ENCODE measurements at places on chromosomes 2 and 18.

- no peaks in the 10 kb centered on the region for H3K27me3 ChIP-seq
- no peak overlapping the region for H3K4me3 ChIP-seq
- no peaks in the 10 kb centered on the region for H3K36me3 ChIP-seq
- no peak overlapping the region for H3K27ac ChIP-seq
- H3K4me1 ChIP-seq, result no peaks in the 10 kb centered on the region
Observed at GRCh38 chr2:215020283-215020682, 118.1 kb downstream of the ABCA12 start.

GRCh38 chr2:138703242-138703641 is 76.9 kb downstream of the NXPH2 start:
- H3K4me1 ChIP-seq, result no peaks in the 10 kb centered on the region
- no peak for DNase-seq
- no peak overlapping the region for H3K4me3 ChIP-seq
- H3K36me3 ChIP-seq, result no peaks in the 10 kb centered on the region
- H3K27ac ChIP-seq, result no peak overlapping the region

- peaks cover 7% of the 10 kb centered on the region for H3K36me3 ChIP-seq
- no peaks in the 10 kb centered on the region for H3K27me3 ChIP-seq
- no peak overlapping the region for H3K27ac ChIP-seq
Observed at GRCh38 chr2:231181860-231182512, 16.4 kb upstream of the ARMC9 start.

DNA sequence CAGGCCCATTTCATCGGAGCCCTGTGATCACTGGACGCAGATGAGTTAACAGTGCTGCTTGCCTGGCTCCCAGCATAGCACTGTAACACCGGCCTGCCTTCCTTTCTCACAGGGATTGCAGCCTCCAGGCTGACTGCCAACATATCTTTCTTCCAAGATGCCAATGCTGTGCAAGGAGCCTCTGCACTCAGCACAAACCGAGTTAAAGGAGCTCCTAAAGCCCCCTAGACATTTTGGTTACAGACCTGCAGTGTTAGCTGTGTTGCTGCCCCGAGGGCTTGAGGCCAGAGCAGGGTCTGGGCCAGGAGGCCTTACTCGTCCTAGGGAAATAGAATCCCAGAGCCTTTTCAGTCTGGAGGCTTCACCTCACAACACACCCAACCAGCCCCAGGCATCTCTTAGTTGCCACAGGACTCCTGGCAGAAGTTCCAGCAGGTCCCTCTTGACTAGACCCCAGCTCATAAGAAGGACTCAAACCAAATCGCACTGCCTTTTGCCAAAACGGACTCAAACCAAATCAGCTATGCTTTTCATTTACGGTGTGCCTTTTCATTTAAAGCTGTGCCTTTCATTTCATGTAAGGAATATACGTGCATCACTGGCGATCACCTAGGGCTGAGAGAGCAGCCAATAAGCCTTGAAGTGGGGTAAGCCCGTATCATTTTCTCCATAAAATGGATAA is 58.4 kb upstream of the EML4 start:
- peaks cover 7% of the 10 kb centered on the region for H3K27me3 ChIP-seq
- H3K27ac ChIP-seq, result no peak overlapping the region
- H3K36me3 ChIP-seq, result no peaks in the 10 kb centered on the region
- peaks cover 12% of the 10 kb centered on the region for H3K4me1 ChIP-seq
- no peak overlapping the region for H3K4me3 ChIP-seq
- DNase-seq, result no peak

DNA sequence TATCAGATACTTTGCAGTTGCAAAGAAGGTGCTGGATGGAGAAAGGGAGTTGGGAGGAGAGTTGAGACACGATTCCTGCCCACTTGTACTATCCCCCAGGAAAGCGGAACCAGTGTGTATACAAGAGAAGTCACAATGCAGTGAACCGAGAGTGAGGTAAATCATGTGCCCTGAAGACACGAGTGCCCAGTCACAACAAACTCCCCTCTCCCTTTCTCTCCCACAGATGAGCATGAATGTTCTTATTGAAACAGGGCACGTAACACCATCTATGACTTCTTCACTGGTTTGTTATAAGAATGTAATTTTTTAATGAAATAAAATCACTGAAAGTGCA is 155.7 kb downstream of the IRS1 start:
- no peaks in the 10 kb centered on the region for H3K4me1 ChIP-seq
- H3K4me3 ChIP-seq, result no peak overlapping the region
- peaks cover 14% of the 10 kb centered on the region for H3K27me3 ChIP-seq
- DNase-seq, result no peak
- peaks cover under 1% of the 10 kb centered on the region for H3K36me3 ChIP-seq

DNA sequence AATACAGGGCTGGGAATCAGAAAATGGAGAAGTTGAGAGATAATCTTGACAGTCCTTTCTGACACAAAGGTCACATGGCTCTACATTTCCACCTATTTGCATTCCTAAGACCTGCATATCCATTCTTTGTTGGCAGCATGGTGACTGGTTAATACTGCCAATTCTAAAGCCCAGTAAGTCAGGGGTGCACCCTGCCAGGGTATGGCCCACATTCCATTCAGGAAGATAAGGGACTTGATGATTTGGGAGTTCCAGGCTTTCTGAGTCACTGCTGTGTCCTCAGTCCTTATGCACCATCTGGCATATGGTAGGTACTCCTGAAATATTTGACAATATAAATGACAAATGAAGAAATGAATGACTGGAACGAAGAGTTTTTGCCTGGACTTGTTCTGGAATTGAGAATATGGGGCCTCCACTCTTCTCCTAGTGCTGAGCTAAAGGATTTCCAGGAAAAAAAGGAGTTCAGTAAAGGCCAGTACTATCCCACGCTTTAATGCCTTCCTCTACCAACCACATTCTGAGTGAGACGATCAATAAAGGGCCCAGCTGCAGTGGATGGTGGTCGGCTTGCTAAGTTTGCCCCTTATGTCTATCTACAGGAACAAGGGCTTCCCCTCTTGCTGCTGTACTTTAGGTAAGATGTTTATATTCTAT is 31.7 kb upstream of the EIF2AK3 start:
- no peak overlapping the region for H3K4me3 ChIP-seq
- no peak overlapping the region for H3K27ac ChIP-seq
- peaks cover 6% of the 10 kb centered on the region for H3K27me3 ChIP-seq
- no peaks in the 10 kb centered on the region for H3K4me1 ChIP-seq

GRCh38 chr2:167271932-167272331 is 383.7 kb downstream of the XIRP2 start:
- no peaks in the 10 kb centered on the region for H3K36me3 ChIP-seq
- no peaks in the 10 kb centered on the region for H3K27me3 ChIP-seq
- DNase-seq, result no peak
- H3K4me3 ChIP-seq, result no peak overlapping the region
- no peak overlapping the region for H3K27ac ChIP-seq

DNA sequence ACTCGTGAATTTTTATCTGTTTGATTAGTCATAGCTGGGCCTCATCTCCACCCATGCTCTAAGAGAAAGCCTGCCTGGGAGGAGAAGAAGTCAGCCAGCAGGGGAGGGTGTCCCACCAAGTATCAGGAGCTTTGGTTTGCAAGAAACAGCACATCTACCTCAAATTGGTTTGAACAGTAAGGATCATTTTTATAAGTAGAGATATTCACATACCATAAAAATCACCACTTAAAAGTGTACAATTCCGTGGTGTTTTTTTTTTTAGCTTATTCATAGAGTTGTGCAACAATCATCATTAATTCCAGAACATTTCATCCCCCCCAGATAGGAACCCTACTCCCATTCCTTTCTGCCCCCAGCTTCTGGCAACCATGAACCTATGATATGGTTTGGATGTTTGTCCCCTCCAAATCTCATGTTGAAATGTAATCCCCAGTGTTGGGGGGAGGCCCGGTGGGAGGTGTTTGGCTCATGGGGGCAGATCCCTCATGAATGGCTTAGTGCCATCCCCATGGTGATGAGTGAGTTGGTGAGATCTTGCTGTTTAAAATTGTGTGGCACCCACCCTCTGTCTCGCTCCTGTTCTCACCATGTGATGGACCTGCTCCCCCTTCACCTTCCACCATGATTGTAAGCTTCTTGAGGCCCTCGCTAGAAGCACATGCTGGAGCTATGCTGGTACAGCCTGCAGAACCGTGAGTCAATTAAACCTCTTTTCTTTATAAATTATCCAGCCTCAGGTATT is 36.2 kb upstream of the HS6ST1 start:
- no peaks in the 10 kb centered on the region for H3K4me1 ChIP-seq
- DNase-seq, result no peak
- no peak overlapping the region for H3K4me3 ChIP-seq
- no peak overlapping the region for H3K27ac ChIP-seq

GRCh38 chr2:179239195-179239594 is 25.4 kb downstream of the SESTD1 start:
- no peak overlapping the region for H3K4me3 ChIP-seq
- no peaks in the 10 kb centered on the region for H3K27me3 ChIP-seq
- DNase-seq, result no peak
- H3K4me1 ChIP-seq, result peaks cover 29% of the 10 kb centered on the region

GRCh38 chr2:148042219-148042618 is 21.3 kb downstream of the MBD5 start:
- no peak overlapping the region for H3K4me3 ChIP-seq
- H3K4me1 ChIP-seq, result peaks cover 10% of the 10 kb centered on the region

DNA sequence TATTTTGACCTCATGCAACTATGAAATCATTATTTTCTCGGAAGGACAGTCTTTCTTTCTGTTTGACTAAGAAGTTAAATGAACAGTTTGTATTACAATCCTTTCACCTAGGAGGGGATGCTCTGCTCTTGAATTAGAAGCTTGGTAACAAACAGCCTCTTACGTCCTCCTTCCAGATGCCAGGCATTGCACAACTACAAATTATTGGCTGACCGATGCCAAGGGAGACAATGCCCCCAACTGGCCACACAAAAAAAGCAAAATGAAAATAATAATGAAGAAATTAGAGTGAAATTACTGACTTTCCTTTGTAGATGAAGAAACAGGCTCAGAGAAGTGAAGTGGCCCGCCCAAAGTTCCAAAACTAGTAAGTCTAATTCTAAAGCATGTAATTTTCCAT is 177.9 kb downstream of the CYRIA start:
- no peak overlapping the region for H3K27ac ChIP-seq
- no peak overlapping the region for H3K4me3 ChIP-seq
- no peaks in the 10 kb centered on the region for H3K4me1 ChIP-seq

GRCh38 chr2:219452361-219453317 is 18.0 kb downstream of the SPEG start:
- DNase-seq, result no peak
- no peak overlapping the region for H3K4me3 ChIP-seq
- H3K36me3 ChIP-seq, result no peaks in the 10 kb centered on the region

DNA sequence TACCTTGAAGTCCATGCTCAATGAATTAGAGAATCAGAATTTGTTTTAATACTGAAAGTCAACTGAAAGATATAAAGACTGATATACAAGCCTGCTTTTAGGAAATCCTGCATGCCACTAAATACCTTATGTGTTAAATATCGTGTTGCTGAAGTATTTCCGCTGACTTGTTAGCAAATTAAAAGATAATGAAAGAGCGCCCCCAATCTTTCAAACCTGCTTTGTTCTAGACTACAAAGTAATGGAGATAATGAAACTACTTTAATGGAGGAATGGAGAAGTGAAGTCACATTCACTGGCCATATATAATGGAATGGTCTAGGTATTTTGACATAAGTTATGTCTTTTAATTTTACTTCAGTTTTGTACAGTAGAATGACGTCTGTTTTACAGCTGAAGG is 95.7 kb downstream of the ASXL3 start:
- DNase-seq, result no peak
- H3K4me1 ChIP-seq, result no peaks in the 10 kb centered on the region
- H3K27ac ChIP-seq, result no peak overlapping the region
- no peaks in the 10 kb centered on the region for H3K27me3 ChIP-seq
- no peak overlapping the region for H3K4me3 ChIP-seq

All from activated T-helper 2 cell treated with anti-CD3 and anti-CD28 coated beads, Interferon-gamma antibody, Interleukin-2, Interleukin-4, amounts not matched to agents 10 μg/mL and 5 μg/mL and 100 μg/mL, durations not matched to agents 14 hours and 24 hours and 36 hours (primary cell).